ENCODE measurements at places on chromosomes 2 and 18.

DNA sequence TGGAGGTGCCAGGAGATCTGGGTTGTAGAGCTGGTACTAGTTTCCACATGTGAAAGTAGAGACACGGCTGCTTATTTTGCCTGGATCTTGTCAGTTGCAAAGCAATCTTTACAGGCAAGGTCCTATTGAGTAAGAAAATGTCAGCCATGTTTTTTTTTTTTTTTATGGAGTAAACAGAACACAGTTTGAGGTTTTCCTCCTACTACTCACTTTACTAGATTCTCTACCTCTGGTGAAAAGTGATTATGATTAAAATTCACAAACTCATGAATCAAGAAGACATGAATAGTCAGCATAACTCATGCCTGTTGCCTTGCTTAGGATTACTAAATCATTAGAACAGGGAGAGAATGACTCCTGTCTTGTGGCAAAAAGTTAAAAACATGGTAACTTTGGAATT, 70.1 kb upstream of the PNPT1 start:
- no peak for DNase-seq

GRCh38 chr2:225889452-225889851, 489.9 kb downstream of the NYAP2 start:
- peak; percentile 94 for DNase-seq

GRCh38 chr2:58852243-58852642, 611.1 kb upstream of the FANCL start:
- peak; percentile 16 for DNase-seq

GRCh38 chr2:215850380-215850779, 163.0 kb downstream of the MREG start:
- DNase-seq, result no peak

- DNase-seq, result no peak
These were observed 484 bp upstream of the DARS1 start for GRCh38 chr2:135985826-135986393.

DNA sequence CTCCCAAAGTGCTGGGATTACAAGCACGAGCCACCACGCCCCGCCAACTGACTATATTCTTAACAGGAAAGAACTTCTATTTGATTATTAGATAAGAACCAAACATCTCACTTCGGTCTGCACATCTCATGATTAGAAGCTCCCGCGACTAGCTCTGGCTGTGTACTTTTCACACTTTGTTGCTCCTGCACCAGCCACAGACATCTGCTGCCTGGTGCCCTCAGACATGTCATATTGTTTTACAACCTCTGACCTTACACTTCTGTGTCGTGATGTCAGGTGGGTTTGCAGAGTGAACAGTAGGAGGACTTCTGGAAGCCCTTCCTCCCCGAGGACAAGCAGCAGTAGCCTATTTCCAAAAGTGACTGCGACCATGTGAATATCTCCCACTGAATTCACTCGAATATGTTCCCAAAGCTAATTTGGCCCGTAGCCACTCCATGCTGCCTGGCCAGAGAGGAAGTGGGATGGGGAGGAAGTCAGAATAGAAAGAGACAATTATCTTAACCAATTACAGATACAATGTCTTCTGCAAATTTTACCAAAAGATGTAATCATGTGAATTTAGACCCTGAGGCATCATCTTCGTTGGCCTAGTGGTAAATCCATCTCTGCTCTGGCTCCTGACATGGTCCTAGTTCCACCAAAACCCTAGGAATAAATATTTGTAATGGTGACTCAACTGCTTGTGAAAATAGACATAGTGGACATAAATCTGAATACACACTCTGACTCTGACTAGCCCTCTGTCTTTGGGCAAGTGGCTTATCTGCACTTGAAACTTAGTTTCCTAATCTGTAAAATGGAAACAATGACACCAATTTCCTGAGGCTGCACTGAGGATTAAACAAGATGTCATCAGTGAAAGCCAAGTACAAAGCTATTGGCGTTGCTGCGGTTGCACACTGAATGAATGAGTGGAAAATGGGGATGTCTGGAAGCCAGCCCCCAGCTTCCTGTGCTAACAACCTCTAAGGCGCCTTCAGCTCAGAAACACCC, 406.1 kb downstream of the LRATD1 start:
- no peak for DNase-seq

DNA sequence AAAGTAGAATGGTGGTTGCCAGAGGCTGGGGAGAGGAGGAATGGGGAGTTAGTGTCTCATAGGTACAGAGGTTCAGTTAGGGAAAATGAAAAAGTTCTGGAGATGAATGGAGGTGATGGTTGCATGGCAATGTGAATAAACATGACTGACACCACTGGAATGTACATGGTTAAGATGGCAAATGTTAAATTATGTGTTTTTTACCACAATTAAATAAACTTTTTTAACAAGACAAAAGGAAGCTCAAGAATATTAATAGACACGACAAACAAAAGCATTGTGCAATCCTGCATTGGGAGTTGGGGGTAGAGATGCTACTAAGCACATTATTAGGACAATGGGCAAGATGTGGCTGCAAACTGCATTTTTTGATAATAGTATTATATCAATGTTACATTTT, 147.7 kb downstream of the TWIST2 start:
- DNase-seq, result peak; percentile 10

GRCh38 chr2:219352448-219353023, 20.0 kb upstream of the RESP18 start:
- peak; percentile 76 for DNase-seq

- no peak for DNase-seq
These were observed 53.8 kb upstream of the CCDC68 start for GRCh38 chr18:55013086-55013485.

Measured in fibroblast of upper back skin (primary cell).